ENCODE measurements at places on chromosomes 2 and 18.
A peak's percentile ranks its signal among the peaks of the same experiment; 100 is the strongest.

DNA sequence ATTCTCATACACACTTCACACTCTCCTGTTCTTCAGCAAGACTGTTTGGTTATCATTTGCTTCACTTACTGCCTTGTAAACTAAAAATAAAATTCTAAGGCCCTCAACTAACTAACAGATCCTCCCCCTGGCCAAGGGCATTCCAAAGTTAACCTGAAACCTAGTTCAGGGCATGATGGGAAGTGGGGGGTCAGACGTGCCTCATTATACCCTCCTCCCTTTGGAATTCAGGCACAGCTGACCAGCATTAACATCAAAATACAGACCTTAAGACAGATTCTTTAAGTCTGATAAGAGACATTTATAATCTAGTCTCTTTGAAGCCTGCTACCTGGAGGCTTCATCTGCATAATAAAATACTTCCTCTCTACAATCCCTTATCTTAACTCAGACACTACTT, 221.0 kb downstream of the NOL4 start:
- DNase-seq = no peak

- no peak for DNase-seq
Observed at GRCh38 chr2:65611488-65611887, 179.1 kb upstream of the SPRED2 start.

DNA sequence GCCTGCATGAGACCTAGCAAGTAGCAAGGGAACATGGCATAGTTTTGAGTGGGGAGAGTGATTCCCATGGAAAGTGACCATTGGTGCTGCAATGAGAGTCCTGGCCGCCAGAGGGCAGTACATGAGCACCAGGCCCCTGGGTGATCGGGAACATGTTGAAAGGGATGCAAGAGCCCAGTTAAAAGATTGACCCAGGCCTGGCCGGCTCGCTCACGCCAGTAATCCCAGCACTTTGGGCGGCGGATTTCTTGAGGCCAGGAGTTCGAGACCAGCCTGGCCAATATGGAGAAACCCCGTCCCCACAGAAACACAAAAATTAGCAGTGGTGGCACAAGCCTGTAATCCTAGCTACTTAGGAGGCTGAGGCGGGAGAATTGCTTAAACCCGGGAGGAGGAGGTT, 22.2 kb downstream of the FAP start:
- DNase-seq = peak; percentile 41

DNA sequence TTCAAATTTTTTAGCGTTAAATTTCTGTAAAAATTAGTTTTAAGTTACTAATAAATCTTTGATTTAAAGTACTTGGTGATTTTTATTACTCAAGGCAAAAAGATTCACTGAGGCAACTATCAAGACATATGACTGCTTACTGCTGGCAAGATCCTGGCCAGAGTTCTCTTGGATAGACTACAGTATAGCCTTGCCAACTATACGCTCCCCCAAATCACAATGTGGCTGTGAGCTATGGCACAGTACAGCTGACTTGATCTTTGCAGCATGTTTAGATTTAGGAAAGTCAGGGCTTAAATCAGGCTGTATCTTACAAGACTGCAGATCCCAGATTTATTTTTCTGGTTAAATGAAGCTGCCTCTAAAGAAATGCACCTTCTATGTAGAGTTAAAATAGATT, 26.5 kb downstream of the MSTN start:
- DNase-seq = no peak

GRCh38 chr2:113755835-113756354, 547 bp downstream of the SLC35F5 start:
- DNase-seq = peak; percentile 4

DNA sequence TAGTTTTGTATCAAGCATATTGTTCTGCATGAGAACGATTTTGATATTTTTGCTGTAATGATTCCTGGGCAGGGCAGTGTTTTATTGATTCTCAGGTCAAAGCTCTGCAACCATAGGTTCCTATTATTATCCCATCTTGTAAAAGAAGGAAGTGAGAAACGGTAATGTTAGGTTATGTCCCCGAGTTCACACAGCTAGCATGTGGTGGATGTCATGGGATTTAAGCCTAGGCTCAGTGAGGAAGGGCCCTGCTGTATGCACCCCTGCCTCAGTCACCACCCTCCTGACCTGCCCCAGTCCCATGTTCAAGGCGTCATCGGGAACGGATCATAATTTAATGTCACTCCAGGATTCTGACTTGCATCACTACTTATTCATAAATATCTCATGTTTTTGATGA, 10.7 kb downstream of the ACP1 start:
- DNase-seq = no peak

All from stimulated activated CD8-positive, alpha-beta memory T cell treated with anti-CD3 and anti-CD28 coated beads, Interleukin-4, amount 100 ng/mL, for 1 hour (primary cell).